ENCODE measurements at places on chromosomes 6 and 20.

DNA sequence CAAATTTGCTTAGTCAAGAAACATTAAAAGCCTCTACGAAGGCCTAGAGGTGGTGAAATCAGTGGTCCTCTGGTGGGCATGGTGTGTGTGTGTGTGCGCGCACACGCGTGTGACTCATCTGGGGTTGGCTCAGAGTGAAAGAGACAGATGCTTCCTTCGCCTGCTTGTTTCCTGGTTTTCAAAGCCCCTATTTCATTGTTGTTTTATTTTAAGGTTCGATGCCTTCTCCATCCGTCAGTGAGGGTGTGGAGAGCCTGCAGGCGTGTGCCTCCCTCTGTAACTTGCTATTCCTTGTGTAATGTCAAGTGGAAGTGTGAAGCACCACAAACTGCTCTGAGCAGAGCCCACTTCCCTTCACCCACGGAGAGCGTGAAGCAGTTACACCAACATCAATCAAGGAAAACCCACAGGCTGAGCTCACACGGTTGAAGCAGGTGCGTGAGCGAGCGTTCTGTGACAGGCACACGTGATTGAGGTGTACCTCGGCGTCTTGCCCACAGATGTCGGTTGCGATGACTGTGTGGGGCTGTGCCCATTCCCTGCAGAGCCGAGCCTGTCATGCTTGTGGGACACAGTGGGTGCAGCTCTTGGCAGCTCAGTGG, 233.9 kb downstream of the PRL start:
- no peak for DNase-seq

DNA sequence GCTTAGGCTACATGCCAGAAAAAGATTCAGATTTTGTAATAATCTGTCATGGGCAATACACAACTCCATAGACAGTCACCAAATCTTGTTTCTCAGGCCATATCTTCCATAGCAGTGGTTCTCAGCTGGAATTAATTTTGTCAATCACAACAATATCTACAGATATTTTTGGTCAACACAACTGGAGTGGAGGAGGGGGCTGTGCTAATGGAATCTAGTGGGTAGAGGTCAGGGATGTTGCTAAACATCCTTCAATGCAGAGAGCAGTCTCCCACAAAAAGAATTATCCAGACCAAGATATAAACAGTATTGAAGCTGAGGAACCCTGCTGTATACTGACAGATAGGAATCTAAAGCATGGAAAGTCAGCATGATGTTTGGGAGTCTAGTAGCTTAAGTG, 174.6 kb downstream of the UBE3D start:
- DNase-seq, result no peak

GRCh38 chr6:150078788-150079187, 9.9 kb upstream of the ULBP3 start:
- no peak for DNase-seq

DNA sequence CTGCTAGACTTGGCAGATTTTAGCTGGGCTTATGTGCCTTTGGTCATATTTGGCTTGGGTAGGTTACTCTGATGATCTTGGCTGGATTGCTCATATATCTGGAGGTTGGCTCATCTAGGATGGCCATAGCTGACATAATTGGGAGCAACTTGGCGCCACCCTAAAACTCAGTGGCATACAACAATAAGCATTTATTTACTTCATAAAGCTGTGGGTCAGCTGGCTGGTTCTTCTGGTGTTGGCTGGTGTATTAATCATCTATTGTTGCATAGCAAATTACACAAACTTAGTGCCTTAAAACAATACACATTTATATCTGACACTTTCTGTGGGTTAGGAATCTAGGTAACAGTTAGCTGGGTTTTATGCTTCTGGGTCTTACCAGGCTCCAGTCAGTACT, 297.3 kb upstream of the JAG1 start:
- no peak for DNase-seq

- no peak for DNase-seq
Measured at GRCh38 chr6:168000198-168001028, 2.9 kb downstream of the KIF25 start.

DNA sequence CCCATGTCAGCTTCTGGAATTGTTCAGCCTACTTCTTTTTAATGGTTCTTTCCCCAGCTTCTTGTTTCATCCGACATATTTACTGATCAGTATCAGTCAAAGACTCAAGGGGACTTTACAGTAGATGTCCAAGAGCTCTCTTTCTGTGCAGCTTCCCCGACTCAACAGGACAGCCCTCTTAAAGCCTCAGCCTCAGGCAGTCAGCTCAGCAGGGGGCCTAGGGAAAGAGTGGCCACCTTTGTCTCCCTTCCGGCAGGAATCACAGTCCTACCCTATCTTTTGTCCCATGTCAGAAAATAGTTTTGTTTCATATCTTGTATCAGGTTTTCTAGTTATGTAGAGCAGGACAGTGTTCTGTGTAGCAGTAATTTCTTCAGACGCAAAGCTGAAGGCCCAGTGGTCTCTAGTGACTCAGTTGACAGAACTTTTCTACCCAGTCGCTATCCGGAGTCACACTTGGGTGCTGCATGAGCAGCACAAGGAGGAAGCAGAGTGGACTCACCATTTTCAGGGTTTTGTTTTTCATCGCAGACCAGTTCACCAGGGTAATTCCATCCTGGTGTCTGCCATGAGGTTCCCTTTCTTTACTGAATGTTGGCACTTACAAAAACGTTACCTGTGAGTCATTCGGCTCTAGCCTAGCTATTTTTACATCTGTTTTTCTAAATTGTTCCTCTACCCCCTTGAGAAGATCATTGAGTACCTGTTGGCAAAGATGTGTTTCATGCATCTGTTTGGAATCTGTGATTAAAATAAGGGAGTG, 47.7 kb downstream of the SPATA2 start:
- DNase-seq, result no peak

DNA sequence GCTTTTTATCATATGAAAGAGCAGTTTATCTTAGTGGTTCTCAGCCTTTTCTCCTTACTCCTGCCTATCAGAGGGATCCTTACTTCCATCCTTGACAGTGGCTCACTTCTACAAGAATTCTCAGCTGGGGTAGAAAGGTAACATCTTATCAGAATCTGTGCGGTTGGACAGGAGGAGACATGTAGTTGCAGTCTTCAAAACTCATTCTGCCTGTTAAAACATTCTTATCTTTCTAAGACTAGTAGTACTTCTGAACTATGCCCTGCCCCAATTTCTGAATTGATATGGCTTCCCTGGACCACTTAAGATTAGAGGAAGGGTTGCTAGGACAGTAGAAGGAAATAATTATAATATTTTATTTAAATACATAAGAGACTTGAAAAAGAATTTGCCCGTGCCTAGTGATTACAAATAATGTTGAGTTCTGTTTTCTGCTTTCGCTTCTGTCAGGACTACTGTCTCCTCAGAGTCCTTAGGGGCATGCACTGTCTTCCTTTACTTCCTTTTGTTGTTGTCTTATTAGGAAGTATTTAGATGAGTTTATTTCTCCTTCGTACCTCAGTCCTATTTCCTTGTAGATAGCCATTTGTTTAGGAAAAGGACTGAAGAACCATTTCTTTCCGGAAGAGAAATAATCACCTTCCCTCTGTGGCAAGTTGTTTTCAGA, 24.9 kb downstream of the BLTP3A start:
- no peak for DNase-seq

DNA sequence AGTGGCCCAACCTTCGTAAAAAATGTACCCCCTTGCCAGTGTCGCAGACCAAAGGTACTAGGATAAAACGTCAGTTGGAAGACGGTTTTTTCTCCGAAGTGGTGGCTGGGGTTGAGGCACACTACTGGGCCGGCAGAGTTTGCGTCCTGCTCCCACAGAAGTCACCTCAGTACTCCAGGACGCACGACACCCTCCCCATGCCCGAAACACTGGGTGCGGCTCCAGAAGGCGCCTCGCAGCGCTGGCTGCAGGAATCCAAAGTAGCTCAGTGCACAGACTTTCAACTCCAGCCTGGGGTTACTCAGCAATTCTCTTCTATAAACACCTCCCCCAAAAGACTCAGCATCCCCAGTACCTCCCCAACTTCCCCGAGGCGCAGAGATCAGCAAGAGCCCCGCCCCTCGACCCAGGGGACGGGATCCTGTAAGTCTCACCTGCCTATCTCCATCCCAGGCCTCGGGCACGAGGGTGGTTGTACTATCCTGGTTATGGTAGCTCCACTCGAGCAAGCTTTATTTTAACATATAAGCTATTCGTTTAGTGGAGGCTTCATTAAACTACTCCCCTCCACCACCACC, 88.2 kb downstream of the ZFP64 start:
- no peak for DNase-seq

DNA sequence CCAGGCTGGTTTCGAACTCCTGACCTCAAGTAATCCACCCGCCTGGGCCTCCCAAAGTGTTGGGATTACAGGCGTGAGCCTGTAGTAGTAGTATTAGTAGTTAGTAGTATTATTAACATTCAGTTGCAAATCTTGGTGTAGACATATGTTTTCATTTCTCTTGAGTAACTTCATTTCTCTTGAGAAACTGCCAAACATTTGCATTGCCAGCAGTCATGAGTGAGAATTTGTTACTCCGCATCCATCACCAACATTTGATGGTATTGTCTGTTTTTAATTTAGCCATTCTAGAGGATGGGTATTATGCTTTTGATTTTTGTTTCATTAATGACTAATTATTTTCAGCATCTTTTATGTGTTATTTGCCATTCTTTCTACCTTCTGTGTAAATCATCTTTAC, 1.5 kb upstream of the ERVFRD-1 start:
- DNase-seq, result no peak

DNA sequence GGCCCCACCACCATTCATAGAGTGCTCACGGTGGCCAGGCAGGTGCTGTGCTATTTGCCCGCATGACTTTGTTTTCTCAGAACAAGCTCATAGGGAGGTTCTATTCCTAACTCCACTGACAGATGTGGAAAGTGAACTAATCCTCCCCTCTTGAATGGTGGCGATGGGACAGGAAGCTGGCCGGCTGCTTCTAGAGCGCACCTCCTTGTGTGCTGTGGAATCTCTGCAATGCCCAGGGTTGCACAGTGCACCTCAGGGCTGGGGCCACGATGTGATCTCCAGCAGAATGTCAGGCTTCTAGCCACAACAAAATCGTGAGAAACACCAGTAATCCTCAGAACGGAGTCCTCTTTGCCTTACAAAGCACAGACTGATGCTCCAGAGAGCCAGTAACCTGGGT, 53.8 kb upstream of the SLC22A23 start:
- DNase-seq, result no peak

DNA sequence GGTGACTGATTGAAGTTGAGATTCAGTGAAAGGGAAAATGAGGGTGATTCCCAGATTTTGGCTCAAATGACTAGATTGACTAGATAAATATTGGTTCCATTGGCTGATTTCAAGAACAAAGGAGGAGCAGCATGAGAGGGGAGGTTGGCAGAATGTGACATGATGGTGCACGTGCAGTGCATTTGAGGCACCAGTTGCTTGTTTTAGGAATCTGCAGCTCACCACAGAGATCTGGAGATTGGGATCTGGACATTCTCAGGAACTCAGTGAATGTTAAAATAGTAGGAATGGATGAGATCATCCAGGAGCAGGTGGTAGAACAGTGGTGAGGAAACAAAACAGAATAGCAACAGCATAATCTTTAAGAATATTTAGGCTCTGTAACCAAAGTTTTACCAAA, 496.3 kb downstream of the DHX35 start:
- no peak for DNase-seq

DNA sequence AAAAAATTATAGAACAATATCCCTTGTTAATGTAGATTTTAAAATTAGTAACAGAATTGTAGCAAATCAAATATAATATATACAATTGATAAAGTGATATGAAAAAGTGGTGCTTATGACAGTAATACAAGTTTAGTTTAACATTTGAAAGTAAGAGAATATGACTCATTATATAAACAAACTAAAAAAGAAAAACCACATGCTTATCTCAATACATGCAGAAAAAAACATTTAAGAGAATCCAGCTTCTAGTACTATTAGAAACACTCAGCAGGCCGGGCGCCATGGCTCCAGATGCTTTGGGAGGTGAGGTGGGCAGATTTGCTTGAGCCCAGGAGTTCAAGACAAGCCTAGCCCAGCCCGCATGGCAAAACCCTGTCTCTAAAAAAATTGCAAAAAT, 60.7 kb upstream of the LAMA2 start:
- DNase-seq, result no peak

DNA sequence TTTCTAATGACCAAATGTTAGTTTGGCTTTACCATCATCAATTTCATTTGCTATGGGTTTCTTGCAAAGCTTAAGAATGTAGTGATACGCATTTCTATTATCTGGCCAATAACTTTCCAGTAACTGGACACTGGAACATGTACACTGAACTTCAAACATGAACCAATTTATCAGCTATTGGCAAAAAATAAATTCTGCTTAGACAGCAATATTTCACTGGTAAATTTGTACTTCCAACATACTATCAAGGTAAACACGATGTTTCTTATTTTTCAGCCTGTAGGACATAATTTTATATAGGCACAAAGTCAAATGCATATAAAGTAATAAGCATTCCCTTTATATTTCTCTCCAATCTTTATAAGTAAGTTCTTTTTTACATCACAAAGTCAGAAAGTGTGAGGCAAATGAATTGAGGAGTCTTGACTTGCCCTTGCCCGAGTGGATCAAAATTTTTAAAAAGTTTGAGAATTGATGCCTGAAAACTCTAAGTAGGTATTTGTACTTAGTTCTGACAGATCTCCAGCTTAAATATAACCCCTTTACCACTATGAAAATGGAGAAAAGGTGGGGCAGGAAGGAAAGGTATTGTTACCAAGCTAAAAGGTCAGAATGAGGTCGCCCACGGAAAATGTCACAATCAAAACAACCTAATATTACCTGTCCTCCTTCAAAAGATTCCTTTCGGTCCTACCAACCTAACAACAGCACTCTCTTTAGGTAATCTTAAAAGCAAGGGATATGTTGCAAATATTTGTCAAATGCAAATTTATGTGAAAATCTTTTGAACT, 41.3 kb downstream of the STK38 start:
- no peak for DNase-seq

DNA sequence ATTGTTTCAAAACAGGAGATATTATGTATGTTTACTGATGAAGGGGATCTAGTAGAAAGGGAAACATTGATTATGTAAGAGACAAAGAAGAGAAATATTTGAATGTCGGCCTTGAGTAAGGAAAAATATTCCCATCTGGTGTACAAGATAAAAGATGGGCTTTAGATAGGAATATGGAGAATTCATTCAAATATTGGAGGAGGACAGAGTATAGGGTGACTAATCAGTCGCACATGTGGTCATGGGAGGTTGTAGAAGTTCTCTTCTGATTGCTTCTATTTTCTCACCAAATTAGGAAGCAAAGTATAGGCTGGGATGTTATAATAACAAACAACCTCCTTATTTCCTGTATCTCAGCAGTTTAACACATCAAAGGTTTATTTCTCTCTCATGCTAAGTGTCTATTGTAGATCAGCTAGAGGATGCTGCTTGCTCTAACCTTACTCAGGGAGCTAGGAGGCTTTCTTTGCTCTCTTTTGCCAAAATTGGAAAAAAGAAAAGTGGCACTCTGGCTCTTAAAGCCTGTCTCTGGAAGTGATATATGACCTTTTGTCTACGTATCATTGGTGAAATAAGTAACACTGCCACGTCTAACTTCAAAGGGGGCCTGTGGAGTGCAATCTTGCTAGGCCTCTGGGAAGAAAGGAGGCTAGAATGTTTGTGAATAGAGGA, 1.2 kb upstream of the HDDC2 start:
- no peak for DNase-seq

- DNase-seq, result no peak
Measured at GRCh38 chr20:21435576-21435975, 38.2 kb upstream of the NKX2-4 start.

- no peak for DNase-seq
Measured at GRCh38 chr20:51380401-51381385, 161.8 kb downstream of the NFATC2 start.

- DNase-seq, result no peak
Measured at GRCh38 chr6:168171673-168172353, 92.8 kb upstream of the FRMD1 start.

GRCh38 chr6:5764401-5764955, 242.2 kb downstream of the NRN1 start:
- DNase-seq, result no peak

Measured in NCI-H510A (cell line).